Right hindlimb (tissue), 1 donor: ENCODE measurements at places on chromosomes 4 and X.
A peak's percentile ranks its signal among the peaks of the same experiment; 100 is the strongest.

DNA sequence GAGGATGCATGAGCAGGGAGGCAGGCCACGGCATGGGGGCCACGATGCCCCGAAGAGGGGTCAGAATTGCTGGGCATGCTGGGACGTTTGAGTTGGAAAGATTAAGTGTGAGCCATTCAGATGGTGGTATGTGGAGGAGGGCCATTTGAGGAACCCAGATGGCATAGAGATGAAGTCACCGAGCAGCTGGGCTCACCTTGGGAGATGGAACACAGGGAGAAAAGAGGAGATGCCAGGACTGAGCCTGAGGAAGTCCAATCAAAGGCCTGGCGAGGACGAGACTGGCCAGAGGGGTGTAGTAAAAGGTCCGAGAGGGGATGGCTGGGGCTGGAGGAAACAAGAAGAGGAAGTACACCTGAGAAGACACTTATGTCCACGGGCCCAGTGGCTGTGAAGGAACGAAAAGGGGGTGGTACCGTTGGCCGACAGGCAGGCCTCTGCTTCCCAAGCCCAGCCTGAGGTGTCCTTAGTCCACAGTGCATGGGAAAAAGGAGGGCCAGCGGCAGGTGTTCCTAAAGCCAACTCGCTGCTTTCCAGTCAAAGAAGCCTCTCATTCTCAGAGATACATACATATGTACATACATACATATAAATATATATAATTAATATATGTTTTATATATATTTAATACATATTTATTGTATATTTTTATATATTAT is 54.6 kb upstream of the CLCN4 start:
- DNase-seq: no peak

DNA sequence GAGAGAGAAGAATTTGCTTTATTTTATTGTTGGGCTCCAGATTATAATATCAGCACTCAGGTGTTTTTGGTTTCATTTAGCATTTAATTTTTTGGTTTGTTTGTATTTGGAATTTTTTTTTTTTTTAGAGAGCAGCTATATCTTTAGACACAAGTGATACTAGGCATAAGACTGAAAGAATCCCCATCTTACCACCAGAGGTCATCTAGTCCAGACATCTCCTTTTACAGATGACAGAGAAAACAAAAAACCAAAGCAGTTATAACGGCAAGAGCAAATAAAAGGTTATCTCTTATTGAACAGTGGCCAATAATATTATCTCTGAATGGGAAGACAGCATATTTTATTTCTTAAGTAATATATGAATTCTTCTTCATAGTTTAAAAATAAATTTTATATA is 22.8 kb downstream of the USP38 start:
- DNase-seq: no peak

DNA sequence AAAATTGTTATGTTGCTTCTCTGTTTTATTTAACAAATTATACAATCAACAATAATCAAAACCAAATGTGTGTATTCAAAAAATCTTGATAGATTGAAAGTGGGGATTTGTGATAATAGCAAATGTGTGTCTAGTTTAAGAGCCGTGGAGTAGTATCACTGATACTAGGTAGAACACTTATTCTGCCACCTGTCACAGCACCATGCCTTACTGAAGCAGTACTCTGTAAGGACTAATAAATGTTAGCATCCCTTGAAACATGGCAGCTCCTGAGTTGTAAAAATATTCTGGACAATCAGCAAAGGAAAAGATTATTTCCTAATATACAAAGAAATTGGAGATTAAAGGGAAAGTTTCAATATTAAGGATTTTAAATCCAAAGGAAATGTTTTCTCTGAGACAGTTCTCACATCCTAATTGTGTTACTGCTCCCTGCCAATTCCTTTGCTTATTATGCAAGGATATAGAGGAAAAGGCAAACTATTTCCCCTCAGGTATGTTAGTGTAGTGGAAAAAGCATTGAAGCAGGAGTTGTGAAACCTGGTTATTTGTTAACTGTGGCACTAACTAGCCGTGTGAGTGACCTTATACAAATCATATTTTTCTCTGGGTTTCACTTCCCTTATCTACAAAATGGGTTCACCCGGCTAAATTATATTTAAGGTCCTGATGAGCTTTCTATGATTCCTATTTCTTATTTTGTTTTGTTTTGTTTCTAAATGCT is 303.1 kb downstream of the ARHGAP24 start:
- no peak for DNase-seq

DNA sequence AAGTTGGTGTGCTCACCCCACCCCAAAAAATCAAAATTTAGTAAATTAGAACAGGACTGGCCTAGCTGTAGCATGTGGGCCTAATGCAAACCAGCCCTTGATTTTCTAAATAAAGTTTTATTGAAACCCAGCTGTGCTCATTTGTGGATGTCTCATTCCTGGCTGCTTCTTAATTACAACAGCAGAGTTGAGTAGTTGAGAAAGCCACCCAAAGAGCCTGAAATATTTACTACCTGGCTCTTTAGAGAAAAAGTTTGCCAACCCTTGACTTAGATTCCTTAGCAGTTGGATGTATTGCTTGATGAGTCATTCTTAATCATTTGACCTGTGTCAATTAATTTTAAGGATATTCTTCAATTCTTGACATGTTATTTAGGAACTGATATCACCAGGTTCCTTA is 168.3 kb upstream of the PUDP start:
- DNase-seq: no peak

GRCh38 chrX:40424259-40424658 is 156.5 kb upstream of the ATP6AP2 start:
- no peak for DNase-seq

DNA sequence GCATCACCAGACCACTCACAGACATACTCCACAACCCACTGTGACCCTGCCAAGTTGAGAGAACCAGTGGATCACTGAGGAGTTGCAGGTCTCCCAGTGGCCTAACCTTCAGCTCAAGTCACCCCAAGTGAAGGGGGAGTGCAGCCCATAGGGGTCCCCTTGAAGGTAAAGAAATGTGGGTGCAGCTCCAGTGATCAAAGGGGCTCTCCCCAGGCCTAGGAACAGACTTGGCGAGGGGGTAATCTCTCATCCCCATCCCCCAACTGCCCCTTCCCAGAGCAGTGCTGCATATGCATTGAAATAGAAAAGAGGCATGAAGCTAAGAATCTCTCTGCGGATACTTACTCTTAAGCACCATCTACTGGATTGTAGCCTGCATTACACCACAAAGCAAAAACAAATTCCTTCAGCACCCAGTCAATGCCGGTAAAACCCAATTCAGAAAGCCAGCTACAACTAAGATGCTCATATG is 27.0 kb downstream of the MAGEE1 start:
- no peak for DNase-seq

GRCh38 chr4:140150636-140150885 is 3.4 kb downstream of the MAML3 start:
- DNase-seq: no peak

GRCh38 chrX:3659761-3660160 is 53.7 kb downstream of the PRKX start:
- DNase-seq: no peak

- DNase-seq: no peak
Measured at GRCh38 chr4:113745711-113746110, 15.8 kb downstream of the CAMK2D start.

- DNase-seq: no peak
Measured at GRCh38 chr4:139622901-139623381, 42.7 kb upstream of the MGST2 start.

DNA sequence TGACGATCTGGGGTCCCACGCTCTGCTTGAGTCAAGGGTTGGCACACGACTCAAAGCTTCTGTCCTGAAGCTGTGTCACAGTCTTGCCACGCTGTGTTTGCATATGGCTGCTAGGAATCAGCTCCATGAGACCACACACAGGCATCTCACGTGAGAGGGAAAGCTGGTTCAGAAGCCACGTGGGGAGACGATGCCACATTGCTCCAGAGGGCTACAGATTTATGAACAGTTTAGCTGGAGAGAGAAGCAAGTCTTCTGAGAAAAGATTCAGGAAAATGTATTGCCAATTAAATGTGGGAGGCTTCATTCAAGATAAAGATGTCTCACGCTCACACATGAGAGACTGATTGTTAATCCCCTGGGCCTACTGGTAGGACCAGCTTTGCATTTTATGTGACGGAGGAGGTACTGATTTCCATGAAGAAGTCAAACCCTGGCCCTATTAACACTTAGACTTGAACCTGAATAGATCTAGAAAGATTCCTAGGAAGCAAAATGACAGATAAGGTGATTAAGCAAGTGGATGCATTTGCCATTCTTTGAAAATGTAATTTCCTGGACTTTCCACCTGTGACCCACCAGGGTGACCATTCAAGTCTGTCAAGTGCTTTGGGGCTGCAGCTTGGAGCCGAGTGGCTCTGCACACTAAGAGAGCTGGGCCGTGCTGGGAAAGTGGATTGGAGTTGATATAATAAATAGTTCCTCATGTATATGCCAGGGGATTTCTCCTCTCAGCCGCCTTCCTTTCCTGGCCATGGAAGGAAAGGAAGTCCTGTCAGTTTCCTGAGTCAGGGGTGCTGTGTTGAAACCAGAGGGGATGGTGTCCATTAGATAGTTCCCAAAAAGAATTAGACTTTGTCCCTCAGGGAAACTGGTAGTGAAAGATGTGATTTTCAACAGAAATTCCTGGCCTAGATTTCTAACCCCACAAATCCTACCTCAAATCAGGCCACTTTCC is 29.0 kb downstream of the ENPP6 start:
- no peak for DNase-seq

DNA sequence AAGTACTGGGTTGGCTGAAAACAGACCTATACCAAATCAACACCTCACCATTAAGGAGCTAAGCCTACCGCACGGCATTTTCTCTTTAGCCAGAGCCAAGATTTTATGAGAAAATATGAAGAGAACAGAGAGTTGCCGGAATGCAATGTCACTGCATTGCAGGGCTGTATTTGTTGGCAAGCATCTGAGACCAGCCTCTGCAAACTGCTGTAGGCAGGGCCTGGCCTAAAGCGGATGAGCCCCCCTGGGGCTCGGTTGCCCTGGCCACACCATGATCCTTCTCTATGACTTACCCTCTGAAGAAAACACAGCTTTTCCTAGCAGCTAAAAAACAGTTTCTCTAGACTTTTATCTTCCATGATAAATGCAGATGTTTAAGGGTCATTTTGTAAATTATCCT is 120.5 kb upstream of the SORBS2 start:
- DNase-seq: no peak

GRCh38 chr4:115365185-115365584 is 251.8 kb upstream of the NDST4 start:
- no peak for DNase-seq

DNA sequence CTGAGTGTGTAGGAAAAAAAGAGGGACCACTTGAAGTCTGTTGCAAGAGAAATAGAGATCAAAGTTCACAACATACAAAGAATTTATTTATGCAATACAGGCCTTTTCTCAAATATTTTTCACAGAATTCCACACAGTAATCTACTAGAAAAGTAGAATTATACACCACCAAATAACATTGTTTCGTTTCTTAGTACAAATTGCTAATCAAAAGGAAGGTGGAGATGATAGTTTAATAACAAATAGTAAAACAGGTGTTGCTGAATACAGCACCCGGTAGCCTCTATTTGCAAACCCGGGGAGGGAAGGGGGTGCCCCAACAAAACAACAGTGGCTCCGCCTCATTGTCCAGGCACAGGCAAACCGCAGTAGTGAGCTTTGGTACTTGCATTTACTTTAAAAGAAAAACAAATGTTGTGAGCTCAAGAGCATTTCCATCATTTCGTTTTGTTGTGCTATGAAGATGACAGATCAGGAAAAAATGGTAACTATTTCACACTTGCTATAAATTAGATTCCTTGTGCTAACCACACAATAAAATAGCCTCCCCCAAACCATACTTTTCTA is 186.4 kb downstream of the DCLK2 start:
- DNase-seq: no peak

- DNase-seq: peak; percentile 27
Measured at GRCh38 chr4:139014371-139015268, 961 bp upstream of the NOCT start.
